ENCODE measurements at places on chromosomes 1 and 21.

- no peak for DNase-seq
Measured at GRCh38 chr1:235597867-235598553, 51.6 kb downstream of the GNG4 start.

DNA sequence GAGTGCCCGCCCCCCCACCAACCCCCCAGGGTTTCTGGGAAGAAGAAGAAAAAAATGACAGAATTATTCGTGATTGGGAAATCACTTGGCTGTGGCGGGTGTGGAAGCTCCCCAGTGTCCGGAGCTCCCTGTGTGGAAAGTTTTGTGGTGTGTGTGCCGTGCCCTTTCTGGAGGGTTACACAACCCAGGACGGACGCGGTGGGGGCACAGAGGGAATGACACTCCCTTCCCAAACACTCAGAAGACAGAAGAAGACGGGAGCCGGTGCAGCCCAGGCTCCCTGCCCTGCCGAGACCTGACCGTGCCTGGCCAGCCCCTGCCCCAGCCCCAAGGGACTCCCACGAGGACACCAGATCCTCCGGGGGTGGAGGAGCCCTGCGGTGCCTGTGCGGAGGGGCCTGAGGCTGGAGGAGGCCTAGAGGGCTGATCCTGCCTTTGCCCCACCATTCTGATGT is 33.0 kb upstream of the ADARB1 start:
- DNase-seq = no peak

DNA sequence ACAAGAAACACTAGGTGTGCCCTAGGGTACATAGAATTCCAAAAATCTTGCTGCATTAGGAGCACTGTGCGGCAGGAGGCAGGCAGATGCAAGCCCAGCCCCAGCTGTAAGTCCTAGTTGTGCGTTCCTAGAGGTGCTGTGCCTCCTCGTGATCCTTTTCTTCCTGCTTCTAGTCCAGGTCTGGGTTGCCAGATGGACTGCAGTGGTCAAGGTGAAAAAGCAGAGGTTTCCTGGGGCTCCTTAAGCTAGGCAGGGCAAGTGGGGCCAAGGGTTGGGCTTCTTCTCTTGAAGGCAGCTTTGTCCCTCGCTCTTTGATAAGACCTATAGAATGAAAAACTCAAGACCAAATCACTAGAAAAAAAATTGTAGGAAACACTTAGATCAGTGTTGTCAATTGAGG is 21.6 kb upstream of the SLC45A3 start:
- no peak for DNase-seq

DNA sequence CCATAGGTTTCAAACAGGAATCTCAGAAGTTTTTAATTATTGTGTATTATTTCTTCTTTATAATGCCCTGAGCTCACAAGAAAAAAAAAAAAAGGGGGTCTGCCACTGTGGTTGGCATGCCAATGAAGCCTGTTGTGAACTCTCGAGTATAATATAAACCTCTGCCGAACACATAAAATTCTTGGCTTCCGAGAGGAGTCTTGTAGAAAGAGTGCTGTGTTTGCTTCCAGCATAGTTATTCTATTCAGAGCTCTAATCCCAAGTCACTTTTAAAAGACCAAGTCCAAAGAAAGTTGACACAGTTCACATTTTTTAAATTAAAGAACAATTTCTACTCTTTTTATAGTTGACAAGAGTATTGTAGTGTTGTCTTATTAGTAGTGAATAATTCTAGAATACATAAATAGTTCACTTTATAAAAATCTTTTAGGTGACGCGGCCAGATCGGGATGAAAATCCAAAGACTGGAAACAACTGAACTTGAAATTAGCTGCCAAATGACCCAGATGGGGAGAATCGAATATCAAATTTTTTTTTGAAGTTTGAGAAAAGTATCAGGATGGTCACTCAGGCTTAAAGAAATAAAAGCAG is 293.2 kb downstream of the DUSP10 start:
- no peak for DNase-seq

GRCh38 chr1:198725090-198725489 is 86.2 kb downstream of the PTPRC start:
- no peak for DNase-seq

GRCh38 chr1:165117482-165117881 is 239.0 kb downstream of the LMX1A start:
- no peak for DNase-seq

DNA sequence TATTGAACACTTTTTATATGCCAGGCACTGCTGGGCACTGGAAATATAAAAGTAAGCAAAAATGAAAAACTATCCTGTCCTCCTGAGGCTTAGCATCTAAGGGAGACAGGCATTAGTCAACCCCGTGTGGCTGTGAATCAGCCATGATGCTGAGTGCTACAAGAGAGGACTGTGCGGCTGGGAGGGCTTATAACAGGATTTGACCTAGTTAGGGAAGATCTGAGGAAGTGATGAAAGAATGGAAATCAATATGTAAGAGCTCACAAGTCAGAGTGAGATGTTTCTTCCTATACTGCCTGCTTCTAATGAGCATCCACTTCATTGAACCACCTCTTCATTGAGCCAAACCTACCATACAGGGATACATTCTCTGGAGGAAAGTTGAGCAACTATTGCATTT is 15.1 kb downstream of the TRIM45 start:
- DNase-seq = no peak

- no peak for DNase-seq
Measured at GRCh38 chr1:24699628-24700027, 45.6 kb upstream of the CLIC4 start.

DNA sequence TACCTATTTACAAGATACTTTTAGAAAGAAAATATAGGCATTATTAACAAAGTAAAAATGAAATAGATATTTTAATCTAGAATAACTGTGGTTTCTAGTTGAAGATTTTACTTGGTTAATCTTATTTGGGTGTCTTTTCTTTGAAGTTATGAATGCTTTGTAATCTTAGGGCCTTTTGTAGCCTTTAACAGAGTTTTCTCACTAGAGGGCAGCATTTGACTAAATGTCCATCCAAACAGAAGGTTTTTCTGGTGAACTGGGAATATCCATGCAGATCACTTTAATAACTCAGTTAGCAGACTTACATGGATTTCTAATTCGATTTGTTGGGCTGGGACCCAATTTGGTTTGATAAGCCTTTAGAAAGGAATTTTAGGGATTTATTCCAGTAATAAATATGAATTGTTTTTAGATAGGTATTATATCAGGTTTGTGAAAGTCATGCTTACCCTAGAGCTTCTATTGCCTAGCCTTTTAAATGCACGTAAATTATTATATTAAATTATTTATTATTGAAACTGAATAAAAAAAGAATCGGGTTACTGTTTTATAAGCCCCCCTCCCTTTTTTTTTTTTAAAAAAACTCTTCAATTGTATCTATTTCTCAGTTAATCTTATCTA is 119.7 kb downstream of the ZNF326 start:
- no peak for DNase-seq

GRCh38 chr1:30106125-30106524 is 617.3 kb downstream of the MATN1 start:
- DNase-seq = no peak

- no peak for DNase-seq
Measured at GRCh38 chr1:110727246-110727645, 52.5 kb upstream of the KCNA3 start.

GRCh38 chr1:46030876-46031660 is 101.4 kb downstream of the PIK3R3 start:
- no peak for DNase-seq

- DNase-seq = no peak
Measured at GRCh38 chr1:67194209-67194863, 28.1 kb downstream of the IL23R start.

GRCh38 chr1:242205622-242206489 is 207.0 kb upstream of the MAP1LC3C start:
- no peak for DNase-seq

- no peak for DNase-seq
Measured at GRCh38 chr1:85049735-85050166, 1.5 kb upstream of the MCOLN3 start.

DNA sequence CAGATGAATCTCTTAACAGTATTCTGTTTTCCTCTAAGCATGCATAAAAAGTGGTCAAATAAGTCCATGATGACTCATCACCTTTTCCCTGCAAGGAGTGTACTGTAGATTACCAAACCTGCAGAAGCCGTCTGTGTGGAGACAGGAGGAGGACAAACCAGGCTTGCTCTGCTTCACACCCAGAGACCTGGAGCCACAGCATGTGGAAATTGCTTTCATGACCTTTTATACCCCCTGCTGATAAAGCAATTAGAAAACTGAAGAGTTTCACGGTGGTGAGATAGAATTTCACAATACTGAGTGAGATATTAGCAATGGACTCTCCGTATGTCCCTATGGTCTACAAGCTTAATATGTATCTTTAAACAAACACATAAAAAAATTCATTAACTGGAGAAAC is 9.4 kb downstream of the CORT start:
- no peak for DNase-seq

DNA sequence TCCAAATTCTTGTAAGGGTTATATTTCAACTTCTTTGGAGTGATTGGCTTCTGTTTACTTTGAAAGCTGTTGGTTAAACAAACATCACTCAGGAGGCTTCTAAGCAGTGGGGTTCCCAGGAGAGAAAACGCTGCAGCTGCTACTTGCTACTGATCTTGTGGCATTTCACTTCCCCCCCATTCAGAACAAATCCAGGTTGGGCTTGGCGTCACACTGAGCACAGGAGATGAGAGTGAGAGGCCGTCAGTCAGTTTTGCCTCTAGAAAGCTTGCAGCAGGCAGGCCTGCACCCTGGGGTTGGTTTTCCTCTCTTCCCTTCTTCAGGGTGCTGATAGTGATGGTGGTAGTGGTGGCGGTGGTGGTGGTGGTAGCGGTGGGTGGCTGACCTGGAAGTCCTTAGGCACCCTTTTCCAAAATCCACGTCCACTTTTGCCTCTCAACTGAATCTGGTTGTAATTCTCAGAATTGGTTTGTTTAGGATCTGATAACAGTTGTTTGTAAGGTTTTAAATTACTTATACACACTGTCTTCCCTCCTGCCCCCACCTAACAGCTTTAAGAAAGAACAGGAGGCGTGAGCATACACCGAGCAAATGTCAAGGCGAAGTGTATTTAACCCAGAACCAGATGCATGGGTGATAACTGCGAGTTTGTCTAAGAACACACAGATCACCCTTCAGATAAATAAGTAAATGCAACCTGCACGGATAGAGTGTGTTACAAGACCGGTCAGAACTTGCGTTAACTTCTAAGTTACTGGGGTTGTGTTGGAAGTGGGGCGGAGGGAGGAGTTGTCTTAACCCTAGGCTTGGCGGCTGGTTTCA is 3.2 kb upstream of the PROX1 start:
- DNase-seq = no peak

DNA sequence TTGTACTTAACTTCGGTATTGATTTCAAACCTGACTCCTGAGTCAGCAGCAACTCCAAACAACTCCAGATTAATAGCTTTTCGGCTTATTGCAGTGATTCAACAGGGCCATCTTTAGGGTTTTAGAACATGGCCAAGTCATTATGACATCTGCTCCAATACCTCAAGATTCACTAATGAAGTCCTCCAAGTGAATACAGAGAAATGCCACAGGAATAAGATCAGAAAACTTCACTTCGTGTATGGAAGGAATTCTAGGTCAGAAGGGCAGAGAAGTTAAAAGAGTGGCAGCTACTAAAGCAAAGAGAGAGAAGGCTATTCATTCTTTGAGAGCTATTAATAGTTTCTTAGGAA is 7.6 kb upstream of the C1orf116 start:
- DNase-seq = no peak

DNA sequence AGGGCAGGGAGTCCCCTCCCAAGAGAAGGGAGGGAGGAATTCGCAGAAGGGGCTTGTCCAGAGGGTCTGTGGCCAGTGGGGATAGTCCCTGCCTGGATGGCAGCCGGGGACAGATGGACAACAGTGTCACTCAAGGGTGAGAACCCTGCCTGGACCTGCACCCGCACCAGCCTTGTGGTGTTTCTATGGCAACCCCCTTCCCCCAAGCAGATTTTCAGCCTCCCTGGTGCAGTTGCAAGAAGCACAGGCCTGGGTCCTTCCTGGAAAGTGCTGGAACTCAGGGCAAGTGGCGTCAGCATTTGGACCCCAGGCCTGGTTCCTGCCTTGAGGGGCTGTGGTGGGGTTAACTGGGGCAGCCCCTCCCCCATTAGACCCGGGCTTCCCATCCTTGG is 83.8 kb upstream of the ACTL8 start:
- no peak for DNase-seq

GRCh38 chr1:59990470-59990869 is 63.9 kb upstream of the CYP2J2 start:
- DNase-seq = no peak

DNA sequence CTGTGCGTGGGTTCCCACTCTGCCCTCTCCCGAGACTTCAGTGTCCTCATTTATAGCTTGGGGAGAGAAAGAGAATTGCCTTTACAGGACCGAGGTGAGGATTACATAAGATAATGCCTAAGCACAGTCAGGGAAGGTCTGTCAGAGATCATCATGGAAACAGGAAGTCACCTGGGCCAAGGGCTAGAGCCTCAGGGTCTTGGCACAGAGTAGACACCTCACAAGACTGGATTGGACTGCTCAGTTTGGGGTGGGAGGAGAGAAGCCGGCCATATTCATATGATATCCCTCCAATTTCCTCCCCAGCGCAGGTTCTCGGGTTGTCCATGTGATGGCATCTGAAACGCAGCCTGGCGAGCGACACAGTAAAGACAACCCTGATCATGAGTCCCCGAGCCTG is 3.8 kb downstream of the CNR2 start:
- DNase-seq = no peak

DNA sequence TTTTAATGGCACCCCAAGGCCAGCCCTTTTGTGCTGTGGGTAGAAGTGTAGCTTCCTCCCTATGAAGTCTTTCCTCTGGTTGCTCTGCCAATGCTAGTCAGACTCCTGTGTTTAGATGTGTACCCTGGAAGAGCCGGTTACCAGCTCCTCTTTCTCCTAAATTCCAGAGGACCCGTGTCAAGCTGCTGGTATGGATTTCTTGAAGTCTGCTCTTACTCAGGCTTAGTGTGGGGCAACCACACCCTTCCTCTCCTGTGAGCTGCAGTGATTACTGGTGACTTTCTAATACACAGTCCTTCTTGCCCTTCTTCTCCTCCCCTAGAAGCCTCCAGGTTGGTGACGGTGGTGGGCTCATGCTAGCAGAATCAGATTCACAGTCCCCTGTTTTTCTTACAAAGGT is 74.1 kb upstream of the AKT3 start:
- DNase-seq = no peak

GRCh38 chr1:61742620-61743430 is 545 bp downstream of the PATJ start:
- no peak for DNase-seq

- DNase-seq = no peak
Measured at GRCh38 chr21:38631676-38632075, 133.4 kb upstream of the ERG start.

DNA sequence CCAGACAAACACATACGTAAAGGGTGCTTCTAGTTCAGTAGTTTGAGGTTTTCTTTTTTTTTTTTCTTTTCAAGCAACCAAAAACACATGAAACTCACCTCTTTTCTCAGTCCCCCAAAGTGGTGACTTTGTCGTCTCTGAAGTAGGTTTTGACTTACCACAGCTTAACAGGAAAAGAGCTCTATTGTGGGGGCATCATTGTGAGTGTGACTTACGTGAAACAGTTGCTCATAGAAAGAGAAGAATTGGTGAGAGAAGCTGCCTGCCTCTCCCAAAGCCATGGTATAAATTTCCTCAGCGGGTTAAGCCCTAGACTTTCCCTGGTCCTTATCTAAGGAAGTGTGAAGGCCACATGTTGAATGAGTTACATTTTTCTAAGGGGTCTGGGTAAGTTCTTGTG is 11.9 kb downstream of the FASLG start:
- no peak for DNase-seq

- no peak for DNase-seq
Measured at GRCh38 chr1:31564606-31564989, 11.7 kb upstream of the TINAGL1 start.
